DMS79 treated with DMSO at 0.1 percent for 48 hours (cell line): ENCODE measurements at places on chromosomes 4 and X.

- DNase-seq = no peak
These were observed 585.6 kb downstream of the IL1RAPL1 start for GRCh38 chrX:29172880-29173279.

- no peak for DNase-seq
These were observed 169.4 kb upstream of the TEX13C start for GRCh38 chrX:125150231-125150630.

DNA sequence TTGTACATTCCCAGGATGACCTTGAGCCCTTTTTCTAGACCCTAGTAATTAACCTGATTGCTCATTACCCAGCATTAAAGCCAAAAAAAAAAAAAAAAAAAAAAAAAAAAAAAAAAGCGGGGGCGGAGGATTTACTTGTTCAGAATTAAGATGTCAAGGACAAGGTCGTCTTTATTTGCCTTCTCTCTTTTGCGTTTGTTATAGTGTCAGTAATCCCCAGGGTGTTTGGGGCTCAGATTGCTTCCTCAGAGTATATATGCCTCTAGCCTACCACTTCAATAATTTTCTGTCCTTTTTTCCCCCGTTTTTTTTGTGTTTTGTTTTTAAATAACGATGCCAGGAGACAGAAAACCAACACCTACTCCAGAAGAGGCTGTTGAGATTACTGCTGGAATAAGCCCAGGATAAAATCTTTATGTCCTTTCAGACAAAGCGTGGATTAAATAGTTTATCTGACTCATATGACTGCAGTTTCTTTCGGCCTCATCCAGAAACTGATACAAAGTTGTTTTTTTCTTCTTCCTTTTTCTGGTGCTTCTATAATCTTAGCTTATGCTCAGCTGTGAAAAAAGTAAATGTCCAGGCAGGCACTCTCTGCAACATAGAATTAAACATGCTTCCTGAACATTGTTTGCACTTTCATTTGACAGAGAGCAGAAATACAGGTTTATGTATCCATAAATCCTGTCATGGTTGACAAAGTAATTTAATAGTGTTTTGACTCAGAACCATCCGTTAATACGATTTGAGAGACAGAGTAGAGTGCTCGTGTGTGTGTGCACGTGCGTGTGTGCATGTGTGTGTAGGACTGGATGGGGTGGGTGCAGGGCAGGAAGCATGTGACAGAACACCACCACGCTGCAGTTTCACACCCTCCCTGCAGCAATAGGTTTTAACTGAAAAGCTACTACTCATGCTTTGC, 138.6 kb downstream of the AFF1 start:
- peak; percentile 72 for DNase-seq

- DNase-seq = no peak
These were observed 26.4 kb downstream of the PPP1R2C start for GRCh38 chrX:42751573-42751972.

GRCh38 chr4:896216-896615, 35.9 kb downstream of the GAK start:
- no peak for DNase-seq

- no peak for DNase-seq
These were observed 15.6 kb downstream of the SRPX2 start for GRCh38 chrX:100659431-100660137.

DNA sequence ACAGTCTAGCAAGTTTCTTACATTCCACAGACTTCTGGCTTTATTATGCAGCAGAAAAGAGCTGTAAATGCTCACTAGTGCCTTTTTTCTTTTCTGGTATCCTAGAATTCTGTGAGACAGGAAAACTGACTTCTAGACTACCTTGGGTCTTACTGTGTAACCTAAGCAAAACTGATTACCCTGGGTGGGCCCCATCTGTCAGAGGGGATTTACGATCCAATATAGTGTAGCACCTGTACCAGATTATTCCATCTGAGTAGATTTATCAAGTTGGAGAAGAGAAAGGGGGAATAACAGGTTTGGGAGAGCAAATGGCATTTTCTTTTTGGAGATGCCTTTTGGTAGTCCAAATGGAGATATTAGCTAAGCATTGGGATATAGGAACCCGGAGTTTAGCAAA, 46.7 kb downstream of the FSTL5 start:
- no peak for DNase-seq

DNA sequence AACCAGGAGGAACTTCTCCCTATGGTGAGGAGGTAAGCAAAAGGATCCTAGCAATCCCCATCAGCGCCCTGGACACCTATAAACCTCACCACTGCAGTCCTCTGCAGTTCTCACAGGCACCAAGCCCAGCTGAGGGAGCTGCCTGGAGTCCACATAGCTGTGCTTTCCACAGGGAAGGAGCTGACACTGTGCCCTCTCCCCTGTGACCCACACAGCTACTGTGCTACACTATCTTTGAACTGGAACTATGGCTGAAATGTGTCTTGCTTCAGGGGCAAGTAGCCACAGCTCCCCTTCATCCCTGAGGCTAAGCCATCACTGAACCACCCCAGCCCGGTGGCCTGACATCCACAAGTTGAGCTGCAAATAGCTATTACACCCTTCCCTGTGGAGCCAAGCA, 208.5 kb upstream of the RPL34 start:
- no peak for DNase-seq

DNA sequence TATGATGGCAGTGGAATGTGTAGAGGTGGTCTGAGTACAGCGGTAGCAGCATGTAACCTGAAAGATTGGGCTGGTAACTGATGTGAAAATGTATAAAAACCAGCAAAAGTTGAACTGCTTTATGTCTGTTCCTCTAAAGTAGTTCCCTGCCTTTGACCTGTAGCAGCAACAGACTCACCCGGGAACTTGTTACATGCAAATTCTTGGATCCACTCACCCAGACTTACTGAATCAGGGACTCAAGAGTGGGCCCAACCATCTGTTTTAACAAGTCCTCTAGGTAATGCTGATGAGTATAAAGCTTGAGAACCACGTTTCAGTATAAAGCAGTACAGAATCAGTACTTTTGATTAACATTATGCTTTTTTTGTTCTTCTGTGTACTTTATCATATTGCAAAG, 84.7 kb downstream of the RAP1GDS1 start:
- no peak for DNase-seq

DNA sequence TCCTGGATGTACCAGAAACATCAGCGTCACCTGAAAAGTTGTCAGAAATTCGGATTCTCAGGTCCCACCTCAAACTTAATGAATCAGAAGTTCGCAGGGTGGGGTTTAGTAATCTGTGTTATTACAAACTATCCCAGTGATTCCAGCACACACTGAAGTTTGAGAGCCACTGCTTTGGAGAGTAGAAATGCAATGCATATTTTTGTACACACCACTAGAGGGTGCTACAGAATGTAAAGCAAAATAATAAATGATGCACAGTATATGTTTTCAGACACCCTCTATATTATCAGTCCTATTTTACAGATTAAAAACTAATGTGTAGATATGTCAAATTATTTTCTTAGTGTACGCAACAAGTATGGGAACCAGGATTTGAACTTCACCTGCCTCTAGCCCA, 2.4 kb upstream of the MORF4L2 start:
- DNase-seq = peak; percentile 48

DNA sequence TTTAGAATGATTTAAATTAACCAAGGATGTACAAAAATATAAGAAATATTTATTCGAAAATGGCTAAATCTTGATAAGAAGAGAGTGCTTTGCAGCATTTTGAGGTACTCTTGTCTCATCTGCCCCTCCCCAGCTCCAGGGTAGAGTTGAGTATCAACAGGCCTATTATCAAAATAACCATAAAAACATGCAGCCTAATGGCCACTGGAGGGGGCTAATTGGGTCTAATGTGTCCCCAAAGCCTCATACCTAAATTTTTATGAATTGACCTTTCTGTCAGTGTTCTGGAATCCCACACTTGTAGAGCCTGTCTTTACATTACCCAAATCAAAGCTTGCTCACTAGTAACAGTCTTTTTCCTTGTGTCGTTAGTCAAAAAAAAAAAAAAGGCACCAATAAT, 544.9 kb upstream of the CPXCR1 start:
- DNase-seq = no peak

GRCh38 chrX:136906921-136907510, 26.5 kb upstream of the RBMX start:
- DNase-seq = peak; percentile 4

GRCh38 chr4:47374477-47374876, 89.0 kb downstream of the COMMD8 start:
- no peak for DNase-seq

GRCh38 chr4:38872620-38873019, 5.0 kb downstream of the FAM114A1 start:
- no peak for DNase-seq

DNA sequence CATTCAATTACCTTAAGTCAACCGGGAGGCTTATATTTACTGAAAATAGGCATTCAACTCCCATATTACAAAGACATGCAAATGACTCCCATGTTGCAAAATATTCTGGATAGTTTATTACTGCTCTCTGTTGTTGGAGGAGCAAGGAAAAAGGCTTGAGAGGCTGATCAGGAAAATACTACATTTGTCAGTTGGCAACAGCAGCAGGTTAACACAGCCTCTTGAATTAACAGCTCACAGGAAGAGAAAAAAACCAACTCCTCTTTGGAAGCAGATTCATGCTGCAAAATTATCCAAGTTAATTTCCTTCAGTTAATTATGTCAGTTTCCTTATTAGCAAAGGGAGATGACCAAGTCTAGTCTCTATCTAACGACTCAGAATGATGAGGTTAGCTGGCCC, 238.9 kb downstream of the MAML3 start:
- DNase-seq = peak; percentile 41

DNA sequence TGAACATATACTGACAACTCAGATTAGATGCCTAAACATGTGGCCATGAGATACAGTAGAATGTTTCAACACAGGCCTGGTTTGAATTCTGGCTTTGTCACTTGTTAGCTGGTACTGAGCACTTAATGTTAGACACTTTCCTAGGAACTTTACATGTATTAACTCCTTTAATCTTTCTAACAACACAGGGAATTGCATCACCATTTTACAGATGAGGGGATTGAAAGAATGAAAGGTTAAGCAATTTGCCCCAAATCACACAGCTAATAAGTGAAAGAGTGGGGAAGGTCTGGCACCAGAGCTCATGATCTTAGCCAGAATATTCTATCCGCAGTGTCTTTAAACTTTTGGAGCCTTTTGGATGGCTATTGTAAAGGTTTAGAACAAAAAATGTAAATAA, 95.9 kb downstream of the NYX start:
- no peak for DNase-seq

- no peak for DNase-seq
These were observed 12.9 kb downstream of the CD40LG start for GRCh38 chrX:136660896-136661295.

GRCh38 chr4:139368998-139369397, 66.7 kb upstream of the NDUFC1 start:
- DNase-seq = no peak

- DNase-seq = no peak
These were observed 281.3 kb downstream of the C4orf33 start for GRCh38 chr4:129377131-129377845.

GRCh38 chr4:1984406-1985191, 24.2 kb downstream of the NELFA start:
- no peak for DNase-seq

DNA sequence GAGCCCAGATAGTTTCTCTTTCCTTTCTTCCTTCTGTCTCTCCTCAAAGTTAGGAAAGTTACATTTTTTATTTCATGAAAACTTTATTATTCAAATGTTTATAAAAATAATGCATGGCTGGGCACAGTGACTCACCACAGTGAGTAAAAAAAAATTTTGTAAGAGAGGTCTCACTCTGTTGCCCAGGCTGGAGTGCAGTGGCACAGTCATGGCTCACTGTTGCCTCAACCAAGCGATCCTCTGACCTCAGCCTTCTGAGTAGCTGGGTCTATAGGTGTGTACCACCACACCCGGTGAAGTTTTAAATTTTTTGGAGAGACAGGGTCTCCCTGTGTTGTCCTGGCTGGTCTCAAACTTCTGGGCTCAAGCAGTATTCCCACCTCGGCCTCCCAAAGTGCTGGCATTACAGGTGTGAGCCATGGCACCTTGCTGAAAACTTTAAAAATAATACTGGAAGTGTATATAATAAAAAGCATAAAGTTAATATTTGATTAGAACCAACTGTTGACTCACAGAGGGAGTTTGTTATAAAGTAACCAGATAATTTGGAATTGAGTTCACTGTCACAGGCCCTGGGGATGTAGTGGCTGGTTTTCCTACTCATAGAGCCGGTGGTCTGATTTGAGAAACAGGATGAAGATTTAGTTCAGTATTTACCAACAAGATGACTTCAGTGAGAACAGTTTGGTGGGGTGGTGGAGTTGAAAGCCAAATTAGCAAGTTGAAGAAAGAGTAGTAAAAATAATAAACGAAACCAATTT, 18.0 kb downstream of the CMC4 start:
- no peak for DNase-seq

DNA sequence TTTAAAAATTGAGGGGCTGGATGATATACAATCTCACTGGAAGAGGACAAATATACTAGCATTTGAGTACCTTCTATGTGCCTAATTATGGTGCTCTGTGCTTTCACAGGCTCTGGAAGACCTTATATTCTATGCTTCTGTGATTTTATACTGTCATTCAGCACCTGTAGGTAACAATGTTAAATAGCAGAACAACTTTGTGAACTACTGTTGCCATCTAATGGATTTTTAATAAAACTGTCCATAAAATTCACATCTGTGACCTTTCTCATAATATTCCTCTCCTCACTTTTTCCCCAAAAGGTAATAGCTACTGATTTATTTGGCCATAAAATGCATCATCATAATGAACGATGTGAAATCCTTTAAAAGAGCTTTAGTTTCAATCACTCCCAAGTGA, 21.9 kb downstream of the POU3F4 start:
- no peak for DNase-seq

DNA sequence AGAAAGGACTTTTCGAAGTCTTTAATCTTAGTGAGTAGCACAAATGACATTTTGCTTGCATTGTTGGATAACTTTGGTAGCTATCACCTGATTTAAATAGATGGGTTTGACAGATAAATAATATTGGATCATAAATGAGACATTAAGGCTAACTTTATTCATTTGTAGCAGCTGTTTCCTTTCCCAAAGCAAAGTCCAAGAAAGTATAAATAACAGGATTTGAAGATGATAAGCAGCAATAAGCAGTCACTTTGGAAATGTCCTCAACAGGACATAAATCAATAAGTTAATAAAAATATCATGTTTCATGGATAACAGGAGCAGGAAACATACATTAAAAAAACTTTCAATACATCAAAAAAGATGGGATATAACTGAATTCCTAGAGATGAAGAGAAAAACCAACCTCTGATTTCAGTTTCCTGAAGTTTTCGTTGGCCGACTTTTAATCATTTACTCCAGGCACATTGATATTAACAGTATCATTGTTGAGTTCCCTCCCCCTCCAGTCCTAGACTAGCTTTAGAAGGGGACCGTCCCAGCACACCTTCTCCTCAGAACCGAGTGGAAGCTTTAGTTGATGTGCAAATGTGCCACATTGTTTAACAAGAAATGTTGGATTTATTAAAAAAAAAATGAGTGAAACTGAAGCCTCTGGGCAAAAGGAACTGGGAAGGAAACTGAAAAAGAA, 169.9 kb upstream of the AGA start:
- no peak for DNase-seq

DNA sequence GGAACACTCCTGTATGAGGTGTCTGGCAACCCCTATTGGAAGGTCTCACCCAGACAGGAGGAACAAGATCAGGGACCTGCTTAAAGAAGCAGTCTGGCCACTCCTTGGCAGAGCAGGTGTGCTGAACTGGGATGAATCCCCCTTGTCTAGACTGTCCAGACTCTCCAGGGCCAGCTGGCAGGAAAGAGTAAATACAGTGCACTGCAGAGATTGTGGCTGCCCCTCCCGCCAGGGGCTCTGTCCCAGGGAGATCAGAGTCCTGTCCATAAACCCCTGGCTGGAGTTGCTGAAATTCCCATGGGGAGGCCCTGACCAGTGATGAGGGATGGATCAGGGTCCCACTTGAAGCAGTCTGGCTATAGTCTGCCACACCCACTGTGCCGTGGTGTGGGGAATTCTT, 17.7 kb downstream of the STPG2 start:
- no peak for DNase-seq
